Kidney tubule cell (primary cell): ENCODE measurements at places on chromosomes 7 and 10.

DNA sequence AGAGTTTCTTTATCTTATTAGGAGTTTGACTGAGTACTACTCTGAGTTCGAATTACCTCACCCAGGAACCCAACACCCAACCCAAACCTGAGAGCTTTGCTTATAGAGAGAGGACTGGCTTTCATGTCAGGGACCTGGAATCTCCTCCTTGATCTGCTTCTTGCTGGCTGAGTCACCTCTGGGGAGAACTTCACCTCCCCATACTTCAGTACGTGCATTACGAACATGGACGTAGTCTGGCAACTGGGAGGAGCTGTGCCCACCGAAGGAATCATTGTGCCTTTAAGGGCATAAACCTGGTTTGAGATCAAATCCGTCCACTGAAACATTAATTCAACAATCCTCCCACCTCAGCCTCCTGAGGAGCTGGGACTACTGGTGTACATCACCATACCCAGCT, 12.2 kb upstream of the PSAP start:
- peak; percentile 43 for DNase-seq

GRCh38 chr10:74983383-74983782, 128.1 kb upstream of the SAMD8 start:
- DNase-seq: no peak

- DNase-seq: no peak
These were observed 108.0 kb downstream of the DOCK1 start for GRCh38 chr10:127013211-127013656.

GRCh38 chr10:111739125-111739873, 444.3 kb downstream of the GPAM start:
- DNase-seq: no peak

- DNase-seq: no peak
These were observed 159.9 kb downstream of the CALCR start for GRCh38 chr7:93414574-93414973.

GRCh38 chr7:45980181-45980905, 59.3 kb upstream of the IGFBP3 start:
- DNase-seq: peak; percentile 64

DNA sequence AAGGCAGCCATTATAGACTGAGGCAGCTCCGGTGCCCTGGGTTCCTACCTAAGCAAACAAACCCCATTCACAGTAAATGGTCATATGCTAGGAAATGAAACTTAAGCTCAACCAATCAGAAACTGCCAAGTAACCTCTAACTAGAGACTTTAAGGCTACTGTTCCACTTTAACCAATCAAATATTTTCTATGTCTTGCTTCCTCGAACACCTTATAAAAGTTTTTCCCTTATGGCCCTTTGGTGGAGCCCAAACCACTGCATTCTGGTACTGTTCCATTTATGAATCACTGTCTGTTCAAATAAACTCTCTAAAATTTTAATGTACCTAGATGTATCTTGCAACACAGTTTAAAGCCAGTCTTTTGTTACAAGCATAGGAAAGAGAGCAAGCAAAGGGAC, 361.1 kb downstream of the HGF start:
- DNase-seq: peak; percentile 9

- DNase-seq: no peak
These were observed 134.4 kb downstream of the ABCA13 start for GRCh38 chr7:48305661-48306060.

DNA sequence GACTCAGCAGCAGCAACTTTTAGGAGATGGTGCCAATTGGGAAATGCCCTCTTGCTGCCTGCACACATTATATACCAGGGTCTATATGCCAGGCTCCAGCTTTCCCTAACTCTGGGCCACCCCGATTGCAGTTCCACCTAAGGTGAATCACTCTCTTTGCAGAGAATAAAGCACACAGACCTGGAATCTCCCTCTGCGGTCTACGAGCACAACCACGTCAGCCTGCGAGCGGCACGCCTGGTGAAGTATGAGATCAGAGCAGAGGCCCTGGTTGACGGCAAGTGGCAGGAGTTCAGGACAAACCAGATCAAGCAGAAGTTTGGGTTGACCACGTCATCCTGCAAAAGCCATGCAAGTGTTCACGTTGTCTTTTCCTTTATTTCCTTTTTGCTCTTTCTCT, 38.2 kb upstream of the PLEKHA1 start:
- DNase-seq: peak; percentile 34

DNA sequence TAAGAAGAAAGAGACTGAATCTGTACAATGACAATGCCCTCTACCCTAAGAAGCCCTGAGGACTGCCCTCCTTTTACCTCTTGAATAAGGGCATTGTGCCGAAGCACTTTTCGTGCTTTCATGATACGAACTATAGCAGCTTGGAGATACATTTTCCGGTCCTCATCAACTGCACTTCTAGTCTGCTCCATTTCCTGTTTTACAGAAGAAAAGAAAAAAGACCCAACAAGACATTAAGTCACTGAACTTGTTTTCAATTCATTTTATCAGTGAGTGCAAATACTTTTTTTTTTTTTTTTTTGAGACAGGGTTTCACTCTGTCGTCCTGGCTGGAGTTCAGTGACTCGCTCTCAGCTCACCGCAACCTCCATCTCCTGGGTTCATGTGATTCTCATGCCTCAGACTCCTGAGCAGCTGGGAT, 78.4 kb downstream of the CUL2 start:
- DNase-seq: peak; percentile 49

GRCh38 chr7:74587435-74588126, 69.9 kb upstream of the GTF2I start:
- peak; percentile 99 for DNase-seq

DNA sequence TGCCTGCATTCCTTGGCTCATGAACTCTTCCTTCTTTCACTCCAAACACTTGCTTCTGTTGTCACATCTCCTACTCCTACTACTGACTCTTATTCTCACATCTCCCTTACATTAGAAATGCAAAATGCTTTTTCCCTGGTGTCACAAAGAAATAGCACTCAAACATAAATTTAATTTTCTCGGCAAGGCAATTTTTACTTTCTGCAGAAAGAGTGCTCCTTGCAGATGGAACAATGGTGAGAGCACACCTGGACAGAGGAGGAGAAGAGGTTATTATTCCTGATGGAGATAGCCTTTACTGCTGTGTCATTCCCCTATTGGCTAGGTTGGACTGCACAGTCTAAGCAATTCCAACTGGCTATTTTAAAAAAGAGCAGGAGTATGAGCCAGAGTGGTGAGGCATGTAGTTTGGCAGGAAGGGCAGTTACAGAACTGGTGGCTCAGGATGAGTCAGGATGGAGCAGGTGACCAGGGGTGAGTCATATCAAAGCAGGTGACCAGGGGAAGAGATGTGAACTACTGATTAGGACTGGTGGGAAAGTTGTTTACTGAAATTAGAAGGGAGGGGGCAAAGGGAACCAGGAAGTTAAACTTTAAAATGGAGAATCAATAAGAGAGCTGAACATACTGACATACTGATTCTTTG, 52.9 kb downstream of the CYP2C9 start:
- DNase-seq: peak; percentile 73

DNA sequence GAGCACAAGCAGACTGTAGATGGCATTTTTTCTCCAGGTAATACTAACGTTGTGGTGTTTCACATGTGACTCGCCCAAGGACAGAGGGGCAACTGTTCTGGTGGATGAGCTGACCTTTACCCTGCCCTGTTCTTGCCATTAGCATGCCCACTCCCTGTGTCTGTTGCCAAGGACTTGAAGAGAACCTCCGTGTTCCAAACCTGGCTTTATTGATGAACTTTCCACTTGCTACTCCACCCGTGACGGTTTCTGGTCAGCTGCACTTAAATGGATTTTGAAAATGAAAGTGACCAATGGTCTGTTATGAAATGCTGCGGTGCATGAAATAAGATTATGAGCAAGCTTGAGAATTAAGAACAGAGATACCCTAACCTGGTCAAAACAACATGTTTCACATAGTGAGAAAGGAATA, 30.4 kb downstream of the LRRC4 start:
- peak; percentile 55 for DNase-seq

DNA sequence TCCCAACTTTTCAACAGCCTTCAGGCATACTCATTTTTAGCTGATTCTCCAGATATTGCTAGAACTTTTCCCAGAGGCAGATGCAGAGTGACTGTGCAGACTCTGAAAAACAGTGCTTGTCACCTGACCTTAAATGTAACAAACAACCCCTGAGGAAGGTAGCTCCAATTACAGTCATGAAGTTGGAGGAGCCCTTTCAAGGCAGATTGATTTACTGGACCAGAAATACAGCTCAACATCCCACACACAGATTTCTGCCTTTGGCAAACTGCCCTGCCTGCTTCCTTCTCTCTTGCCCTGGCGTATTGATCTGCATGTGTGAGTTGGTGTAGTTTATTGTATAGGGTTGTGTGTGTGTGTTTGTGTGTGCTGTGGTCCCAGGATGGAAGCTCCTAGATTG, 38.5 kb downstream of the PYROXD2 start:
- no peak for DNase-seq

- no peak for DNase-seq
These were observed 18.6 kb upstream of the RELN start for GRCh38 chr7:104008107-104008506.

DNA sequence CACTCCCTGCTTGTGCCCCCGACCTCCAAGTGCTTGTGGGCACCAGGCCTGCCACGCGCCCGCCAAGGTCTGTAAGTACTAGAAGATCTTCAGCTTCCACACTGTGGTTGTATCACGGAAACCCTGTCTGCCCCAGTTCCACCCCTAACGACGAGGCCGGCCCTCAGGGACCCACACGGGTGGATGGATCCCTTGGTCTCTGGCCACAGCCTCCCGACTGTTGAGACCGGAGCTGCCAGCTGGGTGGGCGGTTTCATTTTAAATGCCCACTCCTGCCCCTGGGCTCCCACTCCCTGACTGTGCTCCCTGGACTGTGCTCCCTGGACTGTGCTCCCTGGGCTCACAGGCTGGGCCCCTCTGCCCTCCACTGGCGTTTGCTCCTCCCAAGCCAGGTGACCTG, 50.1 kb downstream of the DPYSL4 start:
- DNase-seq: no peak

DNA sequence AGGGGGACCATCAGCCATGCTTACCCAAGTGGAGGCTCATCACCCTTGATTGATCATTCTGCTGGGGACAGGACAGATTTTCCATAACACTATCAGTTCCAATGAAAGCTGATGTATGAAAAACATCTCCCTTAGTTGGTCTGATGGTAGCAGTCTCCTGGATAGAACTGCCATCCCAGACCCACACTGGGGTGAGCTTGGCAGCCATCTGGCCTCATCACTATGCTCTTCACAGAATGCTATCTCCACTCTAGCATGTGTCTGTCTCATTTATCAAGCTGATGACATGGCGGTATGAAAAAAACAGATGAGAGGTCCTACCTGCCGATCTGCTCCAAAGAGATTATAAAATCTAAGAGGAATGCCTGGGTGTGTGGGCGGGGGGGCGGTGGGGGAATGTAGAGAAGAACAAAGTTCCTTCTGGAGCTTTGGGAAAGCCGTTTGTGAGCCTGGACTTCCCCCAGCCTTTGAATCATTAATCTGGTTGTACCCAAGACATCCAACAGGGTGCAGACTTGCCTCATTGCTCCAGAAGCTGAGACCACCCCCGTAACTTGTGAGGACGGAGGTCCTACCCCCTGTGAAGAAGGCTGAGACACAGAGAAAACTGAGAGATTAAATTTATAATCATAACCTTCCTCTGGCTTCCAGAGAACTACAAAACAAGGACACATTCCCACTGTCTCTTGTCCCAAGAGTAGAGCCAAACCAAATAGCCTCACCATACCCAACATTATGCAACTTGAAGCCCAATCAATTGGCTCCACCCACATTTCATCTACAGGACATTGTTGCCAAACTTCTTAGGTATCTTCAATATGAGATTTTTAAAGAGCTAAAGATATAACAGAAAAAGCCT, 340.8 kb downstream of the KCNMA1 start:
- peak; percentile 82 for DNase-seq

- no peak for DNase-seq
These were observed 133.6 kb upstream of the NPVF start for GRCh38 chr7:25361863-25362262.

DNA sequence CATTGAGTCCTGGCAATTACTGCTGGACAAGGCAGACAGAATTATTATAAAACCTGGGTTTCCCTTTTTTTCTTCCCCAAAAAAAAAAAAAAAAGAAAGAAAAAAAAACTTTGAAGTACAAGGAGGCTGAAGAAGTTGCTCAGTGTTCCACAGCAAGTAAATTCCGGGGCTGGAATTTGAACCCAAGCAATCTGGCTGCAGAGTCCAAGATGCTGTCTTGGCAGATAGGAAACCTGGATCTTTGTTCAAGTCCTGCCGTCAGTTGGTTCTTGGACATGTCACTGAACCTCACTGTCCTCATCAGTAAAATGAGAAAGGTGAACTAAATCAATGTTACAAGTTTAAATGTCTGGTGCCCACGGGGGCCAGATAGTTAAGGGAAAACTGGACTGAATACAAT, 35.3 kb downstream of the ARID5B start:
- no peak for DNase-seq

GRCh38 chr7:17492437-17492836, 194.0 kb downstream of the AHR start:
- no peak for DNase-seq

DNA sequence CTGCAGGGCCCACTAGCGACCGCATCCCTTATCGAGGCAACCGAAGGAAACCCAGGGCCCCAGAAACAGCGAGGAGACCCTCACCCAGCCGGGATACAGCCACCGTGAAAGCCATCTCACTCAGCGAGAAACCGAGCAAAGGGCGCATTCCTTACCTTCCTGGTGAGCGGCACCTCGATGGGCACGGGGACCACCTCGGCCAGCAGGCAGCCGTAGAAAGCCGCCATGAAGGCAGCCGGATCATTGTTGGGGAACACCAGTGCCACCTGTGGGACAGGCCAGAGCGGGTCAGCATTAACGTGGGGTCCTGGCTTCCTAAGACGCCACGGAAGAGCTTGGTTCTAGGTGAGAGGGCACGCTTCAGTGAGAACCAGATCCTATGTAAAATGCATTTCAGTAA, 263.7 kb downstream of the ZMYND11 start:
- no peak for DNase-seq

GRCh38 chr7:22651534-22652243, 75.3 kb upstream of the IL6 start:
- DNase-seq: peak; percentile 98

GRCh38 chr7:108146070-108146842, 16.1 kb upstream of the LAMB4 start:
- DNase-seq: peak; percentile 75

GRCh38 chr10:8053446-8054243, 843 bp upstream of the GATA3 start:
- peak; percentile 77 for DNase-seq

DNA sequence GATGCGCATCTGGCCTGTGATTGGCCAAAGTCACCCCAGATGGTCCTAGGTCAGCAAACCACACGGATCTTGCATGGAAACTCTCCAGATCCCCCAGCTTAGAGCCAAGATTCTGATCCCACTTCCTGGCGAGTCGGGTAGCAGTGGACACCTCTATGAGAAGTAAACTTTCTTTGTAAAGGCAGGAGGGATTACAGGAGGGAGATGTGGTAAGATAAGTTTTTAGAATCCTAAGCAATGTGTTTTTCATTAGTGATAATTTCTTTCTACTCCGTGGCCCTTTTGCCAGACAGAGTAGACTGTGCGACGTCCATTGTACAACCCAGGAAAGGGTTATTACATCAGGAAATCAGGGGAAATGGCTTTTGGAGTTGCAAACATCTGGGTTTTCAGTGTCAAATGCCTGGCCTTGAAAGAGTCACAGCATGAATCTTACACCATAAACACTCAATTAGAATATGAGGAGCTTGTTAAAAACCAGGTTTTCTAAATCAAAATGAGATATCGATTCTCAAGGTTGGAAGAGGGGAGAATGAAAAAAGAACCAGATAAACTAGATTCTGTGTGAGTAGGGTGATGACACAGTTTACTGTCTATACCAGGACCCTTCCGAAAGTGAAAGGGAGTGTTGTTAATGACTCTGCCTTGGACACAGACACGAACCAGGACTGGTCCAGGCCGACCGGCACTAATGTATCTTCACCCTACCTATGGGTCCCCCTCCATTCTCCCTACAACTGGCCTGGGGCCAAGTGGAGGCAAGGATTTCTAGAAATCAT, 61.9 kb upstream of the WAC start:
- DNase-seq: no peak
